ENCODE measurements at places on chromosomes 7 and 10.

DNA sequence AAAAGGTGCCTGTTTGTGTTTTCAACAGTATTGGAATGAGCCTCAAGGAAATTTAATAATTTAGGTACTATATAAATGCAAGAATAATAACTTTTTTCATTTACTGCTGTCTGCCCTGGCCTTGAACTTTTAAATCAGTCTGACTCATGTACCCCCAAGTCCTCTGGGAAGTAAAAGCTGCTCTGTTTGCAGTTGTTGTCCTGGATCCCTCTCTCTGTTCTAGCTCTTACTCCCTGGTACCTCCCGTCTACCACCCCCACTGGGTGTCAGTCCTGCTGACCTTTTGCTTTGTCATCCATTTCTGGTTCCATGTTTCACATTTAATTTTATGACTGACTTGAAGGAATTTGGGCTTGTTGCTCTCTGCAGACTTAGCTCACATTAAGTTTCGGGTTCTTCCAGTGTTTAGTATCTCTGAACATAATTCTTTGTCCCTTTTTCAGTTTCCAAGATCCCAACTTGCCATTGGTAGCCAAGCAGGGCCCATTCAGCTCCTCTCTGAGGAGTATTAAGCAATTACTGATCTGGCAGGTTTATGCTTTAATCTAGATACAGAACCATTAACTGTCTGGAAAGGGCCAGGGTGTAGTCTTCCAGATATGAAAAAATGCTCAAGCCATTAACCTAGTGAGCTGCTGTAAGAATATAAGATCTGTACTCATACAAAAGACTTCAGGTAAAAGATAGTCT is 208.7 kb upstream of the FAM3C start:
- DNase-seq = no peak

GRCh38 chr7:150568714-150569113 is 1.5 kb downstream of the GIMAP4 start:
- no peak for DNase-seq

- DNase-seq = no peak
Measured at GRCh38 chr7:155594961-155595366, 48.6 kb upstream of the CNPY1 start.

DNA sequence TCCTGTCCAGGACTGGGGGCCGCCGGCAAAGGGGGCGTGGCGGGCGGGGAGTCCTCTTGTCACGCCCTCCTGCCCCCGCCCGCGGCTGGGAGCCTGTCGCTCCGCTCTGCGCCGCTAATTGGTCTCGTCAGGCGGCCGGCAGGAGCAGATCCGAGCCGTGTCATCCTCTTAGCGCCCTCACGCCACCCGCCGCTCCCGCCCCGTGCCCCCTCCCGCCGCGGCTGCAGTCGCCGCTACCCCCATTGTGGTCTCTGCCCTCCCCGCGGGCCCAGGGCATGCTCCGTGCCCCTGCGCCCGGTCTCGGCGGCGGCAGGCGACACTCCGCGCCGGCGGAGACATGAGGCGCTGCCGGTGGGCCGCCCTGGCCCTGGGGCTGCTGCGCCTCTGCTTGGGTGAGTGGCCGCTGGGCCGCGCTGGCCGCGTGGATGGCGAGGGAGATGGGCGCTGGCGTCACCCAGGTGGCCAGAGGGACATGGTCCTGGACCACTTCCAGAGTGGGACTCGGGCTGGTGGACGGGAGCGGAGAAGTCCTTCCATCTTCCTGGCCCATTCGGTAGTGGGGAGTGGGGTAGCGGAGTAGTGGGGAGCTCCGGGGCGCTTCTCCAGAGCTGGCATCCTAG is at the start of gene CDHR1:
CDHR1 (plus strand) TSS at position 114 of the 620 bp plus-strand sequence; CDS start at position 338, 224 bp downstream.
- DNase-seq = peak; percentile 23

GRCh38 chr7:101237206-101238067 is at the start of gene CLDN15:
CLDN15 (minus strand) TSS chr7:101237802; CDS start chr7:101237581, 221 bp downstream.
- DNase-seq = no peak

DNA sequence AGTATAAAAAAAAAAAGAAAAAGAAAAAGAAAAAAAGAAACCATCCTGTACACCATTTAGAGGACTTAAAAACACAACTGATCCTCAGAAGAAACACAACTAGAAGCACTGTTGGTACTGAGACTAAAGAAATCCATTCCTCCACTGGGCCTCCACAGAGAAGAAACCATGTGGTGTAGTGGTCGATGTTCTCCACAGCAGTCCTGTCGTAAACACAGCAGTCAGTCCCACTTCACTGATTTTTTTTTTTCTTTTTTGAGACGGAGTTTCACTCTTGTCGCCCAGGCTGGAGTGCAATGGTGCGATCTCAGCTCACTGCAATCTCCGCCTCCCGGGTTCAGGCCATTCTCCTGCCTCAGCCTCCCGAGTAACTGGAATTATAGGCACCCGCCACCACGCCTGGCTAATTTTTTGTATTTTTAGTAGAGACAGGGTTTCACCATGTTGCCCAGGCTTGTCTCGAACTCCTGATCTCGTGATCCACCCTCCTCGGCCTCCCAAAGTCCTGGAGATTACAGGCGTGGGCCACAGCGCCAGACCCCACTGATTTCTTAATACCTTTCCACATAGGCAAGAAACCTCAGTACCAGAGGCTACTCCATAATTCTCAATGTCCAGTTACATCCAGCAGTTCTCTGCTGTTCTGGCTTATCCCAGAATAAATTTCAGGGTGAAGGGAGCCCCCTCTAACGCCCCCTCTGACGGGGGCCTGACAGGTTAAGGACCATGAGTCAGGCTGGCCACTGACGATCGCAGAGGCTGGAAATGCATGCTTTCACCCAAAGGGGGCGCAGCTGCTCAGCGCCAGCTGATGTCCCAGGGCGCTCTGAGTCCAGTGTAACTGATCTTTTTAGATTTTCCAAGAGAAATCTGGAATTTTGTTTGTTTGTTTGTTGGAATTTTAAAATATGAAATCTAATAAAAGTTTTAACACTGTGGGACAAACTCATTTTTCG is 24.8 kb upstream of the FFAR4 start:
- DNase-seq = no peak

DNA sequence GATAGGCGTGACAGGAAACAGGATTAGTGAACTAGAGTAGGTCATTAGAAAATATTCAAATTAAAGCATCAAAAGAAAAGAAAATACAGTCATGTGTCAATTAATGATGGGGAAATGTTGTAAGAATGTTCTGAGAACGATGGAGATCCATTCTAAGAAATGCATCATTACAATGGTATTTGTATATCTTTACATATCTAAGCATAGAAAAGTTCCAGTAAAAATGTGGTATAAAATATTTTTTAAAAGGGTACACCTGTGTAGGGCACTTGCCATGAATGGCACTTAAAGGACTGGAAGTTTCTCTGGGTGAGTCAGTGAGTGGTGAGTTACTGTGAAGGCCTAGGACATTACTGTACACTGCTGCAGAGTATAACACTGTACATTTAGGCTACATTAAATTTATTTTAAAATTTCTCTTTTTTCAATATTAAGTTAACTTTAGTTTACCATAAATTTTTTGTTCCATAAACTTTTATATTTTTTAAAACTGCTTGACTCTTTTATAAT is 282.5 kb downstream of the BMPER start:
- DNase-seq = no peak

DNA sequence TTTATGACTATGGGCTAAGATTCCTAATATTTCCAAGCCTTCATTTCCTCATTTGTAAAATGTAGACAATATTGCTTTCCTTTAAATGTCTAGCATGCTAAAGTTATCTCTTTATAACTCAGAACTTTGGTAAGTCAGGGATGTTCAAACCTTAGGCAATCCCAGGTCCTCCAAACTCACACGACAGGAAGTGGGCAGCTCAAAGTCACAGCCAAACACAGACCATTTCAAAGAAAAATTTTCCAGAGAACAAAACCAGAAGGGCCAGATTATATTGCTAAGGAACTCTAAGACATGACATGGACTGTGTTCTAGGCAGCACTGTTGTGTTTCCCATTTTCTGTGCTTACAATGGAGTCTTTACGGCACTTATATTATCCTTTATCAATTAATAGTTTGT is 87.8 kb upstream of the DYNC1I1 start:
- DNase-seq = no peak

DNA sequence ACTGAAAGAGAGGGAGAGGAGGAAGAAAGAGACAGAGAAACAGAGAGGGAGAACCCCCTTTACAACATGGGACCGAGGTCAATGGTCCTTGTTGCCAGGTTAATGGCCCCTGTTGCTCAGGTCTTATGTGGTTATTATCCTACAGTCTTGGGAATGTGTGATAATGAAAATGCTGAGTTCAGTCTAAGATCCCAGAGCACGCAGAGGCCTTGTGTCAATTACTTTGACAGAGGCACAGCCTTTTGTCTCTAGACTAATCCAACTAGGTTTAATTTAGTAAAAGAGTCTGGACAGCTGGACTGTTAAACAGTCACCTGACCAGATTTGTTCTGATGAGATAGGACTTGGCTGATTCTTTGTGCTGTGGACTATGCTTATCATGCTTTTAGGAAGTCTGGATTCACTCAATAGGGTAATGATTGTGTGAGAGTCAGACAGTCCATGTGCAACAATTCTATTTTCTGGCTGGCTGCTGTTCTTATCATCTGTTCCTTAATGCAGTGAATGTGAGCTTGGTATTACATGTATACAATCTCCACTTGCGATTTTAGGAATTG is 157.4 kb upstream of the MAGI2 start:
- DNase-seq = no peak

DNA sequence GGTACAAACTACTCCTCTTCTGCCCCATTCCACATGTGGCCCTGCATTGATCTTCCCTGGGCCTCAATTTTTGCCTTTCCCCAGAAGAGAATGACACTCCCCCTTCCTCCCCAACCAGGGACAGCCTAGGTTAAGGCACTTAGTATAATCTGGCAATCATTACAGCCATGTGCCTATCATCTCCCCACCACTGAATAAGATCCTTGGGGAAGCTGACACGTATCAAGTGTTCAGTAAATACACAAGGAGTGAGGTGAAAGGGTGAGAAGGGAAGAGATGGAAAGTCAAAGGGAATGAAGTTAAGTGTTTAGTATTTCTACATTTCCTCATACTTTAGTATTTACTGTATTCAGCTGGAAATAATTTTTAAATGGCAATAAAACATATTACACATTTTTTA is 31.9 kb downstream of the FBXW4 start:
- DNase-seq = no peak

GRCh38 chr10:63544418-63544817 is 23.2 kb downstream of the REEP3 start:
- DNase-seq = no peak

DNA sequence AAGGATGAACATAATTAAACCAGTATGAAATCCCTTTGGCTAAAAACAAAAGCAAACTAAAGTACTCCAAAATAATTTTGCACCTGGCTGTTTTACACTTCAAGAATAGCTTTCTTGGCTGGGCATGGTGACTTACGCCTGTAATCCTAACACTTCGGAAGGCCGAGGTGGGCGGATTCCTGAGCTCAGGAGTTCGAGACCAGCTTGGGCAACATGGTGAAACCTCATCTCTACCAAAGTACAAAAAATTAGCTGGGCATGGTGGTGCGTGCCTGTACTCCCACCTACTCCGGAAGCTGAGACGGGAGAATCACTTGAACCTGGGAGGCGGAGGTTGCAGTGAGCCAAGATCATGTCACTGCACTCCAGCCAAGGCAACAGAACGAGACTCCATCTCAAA is 92.2 kb upstream of the AMPH start:
- DNase-seq = no peak
